ENCODE measurements at places on chromosomes 13 and 19.

DNA sequence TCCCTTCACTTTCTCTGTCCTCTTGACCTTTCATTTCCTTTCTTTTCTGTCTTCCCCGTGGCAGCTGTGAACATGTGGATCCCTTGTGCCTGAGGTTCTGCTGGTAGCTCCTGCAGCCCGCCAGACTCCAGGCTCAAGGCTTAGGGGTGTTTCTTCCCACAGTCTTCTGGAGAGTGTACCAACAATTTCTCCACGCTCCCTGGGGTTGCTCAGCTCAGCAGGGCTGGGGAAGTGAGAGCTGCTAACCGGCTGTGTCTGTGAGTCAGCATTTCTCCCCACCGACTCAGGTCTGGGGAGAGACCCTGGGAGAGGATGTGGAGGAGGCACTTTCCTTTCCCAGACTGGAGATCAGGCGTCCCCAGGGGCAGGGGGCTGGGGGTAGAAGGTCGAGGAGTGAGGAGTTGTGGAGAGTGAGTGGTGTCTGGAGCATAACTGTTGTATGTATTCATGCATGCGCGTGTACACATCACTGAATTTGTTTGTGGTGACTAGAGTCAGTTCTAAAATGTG lies 193.6 kb downstream of the KCNRG start:
- no peak for DNase-seq

DNA sequence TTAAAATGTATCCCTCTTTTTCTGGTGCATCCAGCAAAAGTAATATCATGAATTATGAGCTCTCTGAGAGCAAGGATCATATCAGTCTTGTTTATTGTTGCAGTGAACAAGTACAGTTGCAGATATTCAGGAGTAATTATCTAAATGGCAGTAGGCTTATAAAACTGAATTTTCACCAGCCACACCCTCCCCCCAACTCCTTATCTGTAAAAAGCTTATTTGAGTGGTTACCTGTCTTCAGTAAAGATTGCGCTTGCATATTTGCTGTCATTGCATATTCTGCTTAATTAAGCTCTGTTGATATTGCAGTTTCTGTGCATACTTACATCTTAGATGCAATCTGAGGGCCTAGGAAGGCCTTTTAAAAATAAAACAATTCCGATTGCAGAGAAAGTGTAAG lies 87.3 kb downstream of the DNAJC15 start:
- DNase-seq = no peak

- DNase-seq = no peak
These were observed 575.1 kb downstream of the EFNB2 start for GRCh38 chr13:105960326-105960725.

- no peak for DNase-seq
These were observed 18.7 kb downstream of the CACNG7 start for GRCh38 chr19:53927739-53928138.

DNA sequence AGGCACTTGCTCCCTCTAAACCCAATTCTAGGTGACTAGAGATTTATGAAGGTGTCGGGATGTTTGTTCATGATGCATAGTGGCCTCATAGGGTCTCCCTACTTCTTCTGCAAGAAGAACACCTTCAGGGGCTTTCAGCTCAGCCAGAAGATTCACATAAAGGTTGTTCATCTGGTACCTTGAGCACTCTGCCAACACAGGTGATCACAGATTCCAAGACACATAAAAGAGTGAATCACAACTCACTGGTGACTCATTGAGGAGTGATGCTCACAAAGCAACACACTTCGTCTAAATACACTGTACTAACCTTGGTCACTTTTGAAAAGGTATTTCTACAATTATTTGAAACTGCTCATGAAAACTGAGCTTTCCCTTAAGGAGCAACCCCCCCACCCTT lies 6.8 kb upstream of the ZNF324 start:
- no peak for DNase-seq

DNA sequence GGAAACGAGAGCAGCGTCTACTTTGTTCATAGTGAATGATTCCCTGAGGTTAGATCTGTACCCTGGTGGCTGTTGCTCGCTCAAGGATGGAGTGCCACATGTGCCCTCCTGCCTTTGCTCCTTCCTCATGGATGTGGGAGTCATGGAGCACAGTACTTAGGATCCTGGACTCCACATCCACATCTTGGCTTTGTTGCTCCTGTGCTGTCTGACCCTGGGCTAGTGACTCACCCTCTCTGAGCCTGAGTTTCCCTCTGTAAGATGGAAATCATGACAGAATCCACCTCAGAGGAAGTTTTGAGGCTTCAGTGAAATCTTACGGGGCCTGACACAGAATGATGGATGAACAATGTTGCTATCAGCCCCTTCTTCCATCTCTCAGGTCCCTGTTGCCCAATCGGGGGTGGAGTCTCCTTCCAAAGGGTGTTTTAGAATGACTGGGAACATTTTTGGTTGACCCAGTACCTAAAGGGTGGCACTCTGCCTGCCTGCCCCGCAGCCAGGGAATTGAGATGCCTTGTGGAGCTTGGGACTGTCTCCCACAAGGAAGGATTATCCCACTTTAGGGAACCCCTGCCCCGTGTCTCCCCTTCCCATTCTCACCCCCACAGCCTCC lies 9.8 kb upstream of the TIMM50 start:
- DNase-seq = no peak

- DNase-seq = no peak
These were observed 356.7 kb downstream of the FGF9 start for GRCh38 chr13:22027566-22027965.

DNA sequence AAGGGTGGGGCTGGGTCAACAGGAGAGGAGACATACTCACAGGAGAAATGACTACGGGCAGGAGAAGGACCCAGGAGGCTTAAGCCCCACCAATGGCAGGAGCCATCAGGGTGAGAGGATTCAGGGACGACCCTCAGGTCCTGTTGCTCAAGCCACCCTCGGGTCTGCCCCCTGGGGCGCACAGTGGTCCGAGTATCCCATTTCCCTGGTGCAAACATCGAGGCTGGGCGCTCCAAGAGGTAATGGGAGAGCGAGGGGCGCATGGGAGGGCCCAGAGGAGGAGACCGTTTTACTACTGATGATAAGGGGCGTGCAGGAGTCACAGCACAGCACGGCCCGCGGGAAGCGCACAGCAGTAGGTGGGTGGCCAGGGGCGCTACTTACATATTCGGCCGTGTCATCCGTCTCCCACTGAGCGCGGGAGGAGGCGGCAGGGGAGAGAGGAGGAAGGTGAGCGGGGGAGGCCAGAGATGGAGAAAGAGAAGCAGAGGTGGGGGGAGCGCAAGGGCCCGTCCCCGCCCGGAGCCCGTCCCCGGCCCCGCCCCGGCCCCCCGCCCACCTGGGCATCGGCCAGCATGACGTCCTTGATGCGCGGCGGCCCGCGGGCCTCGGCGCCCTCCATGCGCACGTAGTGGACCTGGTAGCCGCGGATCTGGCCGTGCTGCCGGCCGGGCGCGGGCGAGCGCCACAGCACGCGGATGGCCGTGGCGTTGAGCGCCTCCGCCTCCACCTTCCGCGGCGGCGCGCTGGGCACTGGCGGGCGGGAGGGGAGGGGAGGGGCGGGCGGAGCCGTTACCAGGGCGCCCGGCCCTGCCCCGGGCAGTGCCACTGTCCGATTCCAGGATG lies 111.5 kb downstream of the PTPRS start:
- no peak for DNase-seq

GRCh38 chr13:107867701-107868661 lies 347.4 kb downstream of the LIG4 start:
- no peak for DNase-seq

Data from activated CD4-positive, alpha-beta T cell treated with anti-CD3 and anti-CD28 coated beads, Interleukin-2, Interleukin-6, amounts not matched to agents 100 ng/mL and 50 ng/mL, durations not matched to agents 16 hours and 8 hours (primary cell).